ENCODE measurements at places on chromosomes 1 and 21. TPM values are rescaled to one million over a fixed set of nuclear protein-coding genes. Genes with fewer than 3 reads are reported as not detected.

Gene KIF2C
- 2.3 TPM for total RNA-seq

Gene NIT1
- 18.6 TPM for total RNA-seq

Gene CASZ1
- total RNA-seq = not detected

Gene CIART
- total RNA-seq = 8.5 TPM

Gene TCHHL1
- not detected for total RNA-seq

Measured in cardiac ventricle fibroblast (primary cell).